Sigmoid colon (tissue), 7 donors: ENCODE measurements at places on chromosomes 1 and 21.

GRCh38 chr1:34770891-34771504 lies 10.0 kb upstream of the GJB3 start:
- no peaks in the 10 kb centered on the region for H3K36me3 ChIP-seq
- H3K4me3 ChIP-seq = no peak overlapping the region
- DNase-seq = no peak
- H3K4me1 ChIP-seq = no peaks in the 10 kb centered on the region

- H3K4me1 ChIP-seq = peaks cover 17% of the 10 kb centered on the region
- peak overlapping the region; percentile 80 for H3K27ac ChIP-seq
- DNase-seq = no peak
- no peak overlapping the region for H3K4me3 ChIP-seq
- no peaks in the 10 kb centered on the region for H3K27me3 ChIP-seq
Measured at GRCh38 chr1:10386761-10387676, 11.8 kb upstream of the PGD start.

- H3K27ac ChIP-seq = no peak overlapping the region
- DNase-seq = no peak
- no peaks in the 10 kb centered on the region for H3K27me3 ChIP-seq
- no peak overlapping the region for H3K4me3 ChIP-seq
- H3K36me3 ChIP-seq = no peaks in the 10 kb centered on the region
Measured at GRCh38 chr1:183346276-183346732, 71.9 kb downstream of the NMNAT2 start.

DNA sequence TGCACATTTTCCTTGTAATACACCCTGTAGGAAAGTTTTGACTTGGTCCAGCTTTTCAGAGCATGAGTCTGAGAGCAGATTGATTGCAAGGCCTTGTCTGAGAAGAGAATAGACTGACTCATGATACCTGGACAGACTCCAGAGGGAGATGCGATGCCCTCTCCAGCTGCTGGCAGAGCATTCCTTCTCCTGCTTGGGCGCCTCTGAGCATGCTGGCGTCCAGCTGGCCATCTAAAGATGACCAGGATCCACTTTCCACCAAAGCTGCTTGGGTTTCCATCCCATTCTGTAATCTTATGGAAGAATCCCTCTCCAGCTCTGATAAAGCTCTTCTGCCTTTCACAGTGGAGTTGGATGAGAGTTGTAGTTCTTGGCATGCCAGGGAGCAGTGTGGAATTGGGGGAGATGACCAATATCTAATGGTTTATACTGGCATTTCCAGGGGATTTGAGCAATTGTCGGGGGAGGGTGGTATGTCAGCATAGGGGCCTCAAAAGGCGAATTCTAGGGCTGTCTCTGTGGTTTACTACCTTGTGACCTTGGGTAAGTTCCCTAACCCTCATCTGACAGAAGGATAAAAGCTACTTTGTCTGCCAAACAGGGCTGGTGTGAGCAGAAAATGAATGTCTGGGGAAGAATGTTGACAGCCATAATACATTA lies 19.5 kb downstream of the SZRD1 start:
- peaks cover 60% of the 10 kb centered on the region for H3K4me1 ChIP-seq
- no peak overlapping the region for H3K4me3 ChIP-seq
- peak; percentile 71 for DNase-seq
- H3K27me3 ChIP-seq = no peaks in the 10 kb centered on the region

DNA sequence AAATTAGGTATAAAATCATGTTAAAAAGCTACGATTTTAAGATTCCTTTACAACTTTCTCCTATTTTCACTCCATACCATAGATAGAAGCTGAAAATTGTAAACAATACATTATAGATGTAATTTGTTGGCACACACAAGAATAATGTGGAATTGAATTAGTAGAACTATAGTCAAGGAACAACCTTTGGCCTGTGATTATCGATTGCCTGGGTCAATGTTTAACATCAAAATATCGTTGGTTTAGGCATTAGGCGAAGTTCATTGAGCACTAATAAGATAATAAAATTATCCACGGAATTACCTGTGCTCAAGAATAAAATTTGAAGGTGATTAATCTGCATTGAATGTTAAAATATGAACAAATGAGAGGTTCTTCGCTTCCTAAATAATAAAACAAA lies 455.1 kb upstream of the ZP4 start:
- H3K36me3 ChIP-seq = no peaks in the 10 kb centered on the region
- no peak overlapping the region for H3K27ac ChIP-seq
- no peak overlapping the region for H3K4me3 ChIP-seq

DNA sequence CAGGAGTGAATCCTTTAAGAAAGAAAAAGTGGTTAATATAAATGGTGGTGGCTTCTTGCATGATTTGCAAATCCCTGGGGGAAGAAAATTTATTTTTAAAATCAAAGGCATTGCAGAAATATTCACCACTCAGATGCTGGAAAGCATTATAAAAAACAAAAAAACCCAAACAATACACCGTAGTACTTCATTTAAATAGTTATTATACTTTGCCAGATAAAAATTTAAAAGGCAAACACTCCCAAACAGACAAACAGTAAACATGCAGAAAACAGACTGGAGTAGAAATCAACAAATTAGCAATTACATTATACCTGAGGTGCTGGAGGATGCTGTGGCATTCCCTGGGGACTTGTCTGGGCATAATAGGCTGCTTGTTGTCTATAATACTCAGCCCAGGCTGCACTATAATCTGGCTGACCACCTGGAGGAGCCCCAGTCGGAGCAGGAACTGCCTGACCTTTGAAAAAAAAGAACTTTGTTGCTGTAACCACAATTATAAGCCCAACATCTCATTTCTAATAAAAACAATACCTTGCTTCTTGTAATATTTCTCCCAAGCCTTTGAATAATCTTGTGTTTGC lies 29.9 kb downstream of the FUBP1 start:
- no peaks in the 10 kb centered on the region for H3K4me1 ChIP-seq
- H3K36me3 ChIP-seq = peaks cover 35% of the 10 kb centered on the region
- DNase-seq = no peak
- no peak overlapping the region for H3K27ac ChIP-seq

DNA sequence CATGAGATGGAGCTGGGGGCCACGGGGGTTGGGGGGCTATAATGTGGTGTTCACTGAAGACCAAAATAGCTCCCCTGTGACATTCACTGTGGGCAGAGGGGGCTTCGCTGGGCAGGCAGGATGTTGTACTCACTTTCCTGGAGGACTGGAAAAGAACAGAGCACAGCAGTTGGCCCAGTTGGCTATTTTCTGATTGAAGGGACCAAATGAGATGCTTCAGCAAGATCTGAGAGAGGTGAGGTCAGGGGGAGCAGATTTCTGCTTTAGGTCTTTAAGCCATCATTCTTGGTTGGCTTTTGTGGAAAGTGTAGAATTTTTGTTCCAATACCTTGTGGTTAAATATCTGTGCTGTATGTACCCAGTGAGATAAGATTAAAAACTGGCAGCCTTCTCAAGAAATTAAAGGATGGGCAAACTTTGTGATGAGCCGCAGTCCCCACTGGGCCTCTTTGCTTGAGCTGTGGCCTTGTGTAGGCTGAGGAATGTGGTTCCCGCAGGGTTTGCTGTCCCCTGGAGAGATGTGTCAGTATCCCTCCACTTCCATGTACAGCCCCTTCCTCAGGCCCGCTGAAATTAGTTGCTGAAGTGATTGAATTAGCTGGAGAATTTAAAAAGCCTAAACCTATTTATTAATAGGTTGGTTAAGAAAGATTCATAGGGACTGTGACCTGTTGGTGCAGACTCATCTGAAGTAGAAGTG lies 80.7 kb downstream of the ATP5PO start:
- no peak for DNase-seq
- no peaks in the 10 kb centered on the region for H3K36me3 ChIP-seq
- no peaks in the 10 kb centered on the region for H3K27me3 ChIP-seq
- H3K4me1 ChIP-seq = no peaks in the 10 kb centered on the region
- no peak overlapping the region for H3K4me3 ChIP-seq

DNA sequence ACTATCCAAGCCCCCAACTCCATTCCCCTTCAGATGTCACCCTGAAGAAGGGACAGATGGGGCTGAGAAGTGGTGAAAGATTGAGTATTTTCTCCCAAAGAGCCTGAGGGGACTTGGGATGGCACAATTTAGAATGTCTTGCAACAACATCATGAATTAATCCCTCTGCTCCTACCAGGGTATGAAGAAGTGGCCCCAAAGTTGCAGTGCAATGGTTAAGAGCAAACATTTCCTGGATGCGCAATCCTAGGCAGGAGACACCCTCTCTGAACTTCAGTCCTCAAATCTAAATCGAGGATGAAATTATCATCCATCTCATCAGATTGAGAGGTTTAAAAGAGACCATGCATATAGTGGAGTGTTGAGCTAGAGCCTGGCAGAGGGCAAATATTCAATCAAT lies 28.6 kb upstream of the CITED4 start:
- H3K4me3 ChIP-seq = no peak overlapping the region
- H3K27ac ChIP-seq = no peak overlapping the region
- no peak for DNase-seq
- no peaks in the 10 kb centered on the region for H3K27me3 ChIP-seq

GRCh38 chr1:241156231-241156965 lies 200.6 kb downstream of the RGS7 start:
- no peaks in the 10 kb centered on the region for H3K4me1 ChIP-seq
- DNase-seq = no peak
- H3K4me3 ChIP-seq = no peak overlapping the region
- no peak overlapping the region for H3K27ac ChIP-seq
- H3K36me3 ChIP-seq = no peaks in the 10 kb centered on the region

GRCh38 chr1:204456826-204457442 lies 37.7 kb downstream of the PIK3C2B start:
- H3K27ac ChIP-seq = peak overlapping the region; percentile 61
- peaks cover 39% of the 10 kb centered on the region for H3K36me3 ChIP-seq
- H3K4me3 ChIP-seq = no peak overlapping the region
- DNase-seq = peak; percentile 88
- H3K4me1 ChIP-seq = peaks cover 2% of the 10 kb centered on the region

- no peaks in the 10 kb centered on the region for H3K36me3 ChIP-seq
- H3K4me1 ChIP-seq = peaks cover 29% of the 10 kb centered on the region
- peak overlapping the region; percentile 29 for H3K4me3 ChIP-seq
- no peaks in the 10 kb centered on the region for H3K27me3 ChIP-seq
- H3K27ac ChIP-seq = peak overlapping the region; percentile 66
Measured at GRCh38 chr1:229579059-229579673, 20.7 kb upstream of the ABCB10 start.

- H3K27ac ChIP-seq = no peak overlapping the region
- DNase-seq = no peak
- no peaks in the 10 kb centered on the region for H3K27me3 ChIP-seq
- no peaks in the 10 kb centered on the region for H3K36me3 ChIP-seq
- H3K4me3 ChIP-seq = no peak overlapping the region
Measured at GRCh38 chr1:219906924-219907771, 21.2 kb downstream of the SLC30A10 start.
